ENCODE measurements at places on chromosomes 11 and 22. TPM values are rescaled to one million over a fixed set of nuclear protein-coding genes. Genes with fewer than 3 reads are reported as not detected.

DNA sequence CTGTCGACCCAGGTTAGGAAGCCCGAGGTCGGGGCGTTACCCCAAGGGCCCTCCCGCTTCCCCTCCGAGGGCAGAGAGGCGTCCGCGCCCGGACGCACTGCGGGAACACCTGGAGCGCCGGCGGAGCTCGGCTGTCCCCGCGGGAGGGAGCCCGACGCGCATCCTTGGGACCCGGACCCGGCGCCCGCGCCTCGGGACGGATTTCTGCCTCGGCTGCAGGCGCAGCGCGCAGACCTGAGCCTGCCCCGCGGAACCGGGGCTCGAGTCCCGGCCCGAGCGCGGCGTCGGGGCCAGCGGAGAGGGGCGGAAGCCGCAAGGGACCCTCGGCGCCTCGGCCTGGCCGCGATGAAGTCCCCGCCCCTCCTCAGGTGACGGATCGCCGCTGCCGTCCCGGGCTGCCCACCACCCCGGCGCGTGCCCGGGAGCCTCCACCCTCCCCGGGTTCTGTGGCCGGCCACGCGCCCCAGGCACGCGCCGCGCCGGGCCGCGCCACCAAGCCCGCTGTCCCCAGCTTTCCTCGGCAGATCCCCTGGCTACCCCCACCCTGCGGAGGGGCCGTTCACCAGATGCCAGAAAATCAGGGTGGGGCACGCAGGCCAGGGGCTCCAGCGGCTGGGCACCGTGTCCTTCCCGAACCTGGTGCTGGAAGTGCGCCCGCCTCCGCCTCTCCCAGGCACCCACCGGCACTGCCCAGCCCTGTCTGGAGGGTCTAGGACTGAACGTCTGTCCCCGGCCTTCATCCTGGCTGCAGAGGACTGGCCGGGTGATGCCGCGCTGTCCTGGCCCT, 410 bp downstream of the GLB1L3 start:
- H3K4me1 ChIP-seq: peaks cover 4% of the 10 kb centered on the region
- no peaks in the 10 kb centered on the region for H3K36me3 ChIP-seq
- DNase-seq: no peak
- H3K27me3 ChIP-seq: peaks cover 84% of the 10 kb centered on the region

DNA sequence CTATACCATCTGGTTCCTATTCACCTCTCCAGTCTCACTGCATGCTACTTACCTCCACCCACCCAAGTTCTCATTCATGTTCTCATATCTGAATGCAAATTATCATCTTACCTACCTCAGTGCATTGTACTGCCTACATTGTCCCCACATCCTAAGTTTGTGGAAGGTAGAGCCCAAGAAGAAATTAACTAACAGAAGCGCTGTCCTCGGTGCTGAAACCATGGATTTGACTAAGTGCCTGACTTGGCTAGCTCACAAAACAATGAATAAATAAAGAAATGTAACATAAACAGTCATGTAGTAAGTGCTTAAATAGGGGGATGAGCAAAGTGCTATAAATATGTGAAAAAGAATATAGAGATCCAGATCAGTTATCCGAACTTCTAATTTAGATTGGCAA, 63.2 kb downstream of the GRIA4 start:
- no peaks in the 10 kb centered on the region for H3K4me1 ChIP-seq
- H3K36me3 ChIP-seq: no peaks in the 10 kb centered on the region
- peak; percentile 60 for DNase-seq
- no peak overlapping the region for H3K27ac ChIP-seq
- no peaks in the 10 kb centered on the region for H3K27me3 ChIP-seq
- H3K4me3 ChIP-seq: no peak overlapping the region

GRCh38 chr11:2467695-2468055, 22.9 kb downstream of the KCNQ1 start:
- H3K4me1 ChIP-seq: no peaks in the 10 kb centered on the region
- no peaks in the 10 kb centered on the region for H3K36me3 ChIP-seq
- H3K27me3 ChIP-seq: peaks cover 40% of the 10 kb centered on the region

Gene FAM83F
- 21.3 TPM for total RNA-seq

DNA sequence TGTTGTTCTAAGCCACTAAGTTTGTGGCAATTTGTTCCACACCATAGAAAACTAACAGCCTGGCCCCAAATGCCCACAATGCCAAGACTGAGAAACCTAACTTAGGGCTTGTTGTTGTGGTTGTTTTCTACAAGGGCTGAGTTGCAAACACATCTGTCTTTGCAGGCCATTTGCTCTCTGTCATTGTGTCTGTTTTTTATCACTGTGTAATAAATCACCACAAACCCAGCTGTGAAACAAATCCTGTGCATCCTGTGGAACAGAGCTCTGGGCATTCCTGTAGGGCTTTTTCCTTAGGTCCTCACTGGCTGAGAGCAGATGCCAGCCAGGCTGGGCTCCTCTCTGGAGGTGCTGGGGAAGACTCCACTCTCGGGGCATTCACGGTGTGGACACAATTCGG, 15.7 kb upstream of the SYT8 start:
- H3K4me3 ChIP-seq: no peak overlapping the region
- H3K27me3 ChIP-seq: peaks cover 13% of the 10 kb centered on the region

Gene DGAT2
- total RNA-seq: 1.2 TPM

Gene RFPL3
- not detected for total RNA-seq

- H3K4me3 ChIP-seq: no peak overlapping the region
- H3K36me3 ChIP-seq: peaks cover 23% of the 10 kb centered on the region
- no peak overlapping the region for H3K27ac ChIP-seq
- no peak for DNase-seq
- no peaks in the 10 kb centered on the region for H3K4me1 ChIP-seq
These were observed 32.8 kb upstream of the SERPIND1 start for GRCh38 chr22:20741008-20741633.

DNA sequence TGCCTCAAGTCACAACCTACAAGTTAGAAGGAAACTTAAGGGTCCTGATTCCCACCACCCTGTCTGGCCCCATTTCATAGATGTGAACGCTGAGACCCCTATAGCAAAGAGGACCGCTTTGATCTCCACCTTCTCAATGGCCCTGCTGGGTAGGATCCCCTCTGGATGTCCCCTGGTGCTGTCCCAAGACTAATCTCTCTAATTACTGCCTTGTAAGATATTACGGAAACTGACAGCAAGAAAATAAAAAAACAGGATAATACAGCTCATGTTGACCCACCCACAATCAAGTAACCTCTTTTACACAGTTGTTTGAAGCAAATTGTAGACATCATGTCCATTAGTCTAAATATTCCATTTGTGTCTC, 20.9 kb downstream of the IGLL5 start:
- H3K27ac ChIP-seq: no peak overlapping the region
- H3K27me3 ChIP-seq: peaks cover 44% of the 10 kb centered on the region
- H3K36me3 ChIP-seq: no peaks in the 10 kb centered on the region
- no peak overlapping the region for H3K4me3 ChIP-seq
- no peak for DNase-seq
- no peaks in the 10 kb centered on the region for H3K4me1 ChIP-seq

- H3K27me3 ChIP-seq: peaks cover 73% of the 10 kb centered on the region
- H3K27ac ChIP-seq: no peak overlapping the region
- DNase-seq: no peak
- no peak overlapping the region for H3K4me3 ChIP-seq
- no peaks in the 10 kb centered on the region for H3K36me3 ChIP-seq
These were observed 12.5 kb downstream of the OSBPL5 start for GRCh38 chr11:3152471-3153110.

Gene TTC12
- 38.5 TPM for total RNA-seq

DNA sequence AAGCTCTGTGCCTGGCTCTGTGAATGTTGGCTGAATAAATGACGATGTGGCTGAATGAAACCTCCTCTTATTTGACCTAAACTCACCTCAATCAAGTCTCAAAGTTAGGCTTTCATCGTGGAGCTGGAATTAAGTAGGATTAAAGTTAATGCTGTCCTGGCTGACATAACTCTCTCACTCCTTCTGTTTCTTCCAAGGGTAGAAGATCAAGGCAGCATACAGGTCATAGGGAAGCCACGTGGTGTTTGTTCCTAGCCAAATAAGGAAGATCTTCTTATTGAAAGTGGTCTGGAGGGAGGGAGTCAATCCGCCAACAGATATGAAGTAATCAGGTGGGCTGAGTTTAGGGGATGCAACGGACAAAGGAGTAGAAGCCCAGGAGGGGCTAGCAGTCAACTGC, 59.5 kb downstream of the TRIM29 start:
- no peak for DNase-seq
- no peaks in the 10 kb centered on the region for H3K4me1 ChIP-seq
- peaks cover 21% of the 10 kb centered on the region for H3K27me3 ChIP-seq
- peaks cover 17% of the 10 kb centered on the region for H3K36me3 ChIP-seq

- H3K4me3 ChIP-seq: no peak overlapping the region
- H3K27me3 ChIP-seq: peaks cover 28% of the 10 kb centered on the region
- no peaks in the 10 kb centered on the region for H3K4me1 ChIP-seq
- no peak overlapping the region for H3K27ac ChIP-seq
- no peaks in the 10 kb centered on the region for H3K36me3 ChIP-seq
These were observed 46.5 kb upstream of the THY1 start for GRCh38 chr11:119469506-119469905.

All from progenitor cell of endocrine pancreas (in vitro differentiated cells).